ENCODE measurements at places on chromosomes 7 and 10.

- no peak for DNase-seq
Measured at GRCh38 chr7:16708980-16709379, 44.6 kb upstream of the TSPAN13 start.

DNA sequence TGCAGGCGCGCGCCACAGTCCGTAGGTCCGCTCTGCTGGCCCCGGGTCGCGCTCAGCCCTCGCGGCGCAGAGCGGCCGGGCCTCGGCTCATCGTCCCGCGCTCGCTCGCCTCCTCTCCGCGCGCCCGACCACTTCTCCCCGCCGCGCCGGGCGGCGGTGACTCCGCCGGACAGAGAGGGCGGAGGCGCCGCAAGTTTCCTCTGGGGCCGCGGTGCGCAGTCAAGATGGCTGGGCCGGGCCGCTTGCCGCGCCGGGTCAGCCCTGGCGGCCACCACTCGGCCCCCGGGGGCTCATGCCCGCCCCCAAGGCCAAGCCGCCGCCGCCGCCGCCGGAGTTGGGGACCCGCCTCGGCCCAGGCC, 441 bp downstream of the FZD8 start:
- DNase-seq: no peak

- no peak for DNase-seq
Measured at GRCh38 chr7:101664893-101665471, 35.9 kb upstream of the MYL10 start.

GRCh38 chr10:20004087-20004523, 187.9 kb downstream of the PLXDC2 start:
- DNase-seq: no peak

- DNase-seq: no peak
Measured at GRCh38 chr10:34681933-34682332, 133.2 kb downstream of the PARD3 start.

DNA sequence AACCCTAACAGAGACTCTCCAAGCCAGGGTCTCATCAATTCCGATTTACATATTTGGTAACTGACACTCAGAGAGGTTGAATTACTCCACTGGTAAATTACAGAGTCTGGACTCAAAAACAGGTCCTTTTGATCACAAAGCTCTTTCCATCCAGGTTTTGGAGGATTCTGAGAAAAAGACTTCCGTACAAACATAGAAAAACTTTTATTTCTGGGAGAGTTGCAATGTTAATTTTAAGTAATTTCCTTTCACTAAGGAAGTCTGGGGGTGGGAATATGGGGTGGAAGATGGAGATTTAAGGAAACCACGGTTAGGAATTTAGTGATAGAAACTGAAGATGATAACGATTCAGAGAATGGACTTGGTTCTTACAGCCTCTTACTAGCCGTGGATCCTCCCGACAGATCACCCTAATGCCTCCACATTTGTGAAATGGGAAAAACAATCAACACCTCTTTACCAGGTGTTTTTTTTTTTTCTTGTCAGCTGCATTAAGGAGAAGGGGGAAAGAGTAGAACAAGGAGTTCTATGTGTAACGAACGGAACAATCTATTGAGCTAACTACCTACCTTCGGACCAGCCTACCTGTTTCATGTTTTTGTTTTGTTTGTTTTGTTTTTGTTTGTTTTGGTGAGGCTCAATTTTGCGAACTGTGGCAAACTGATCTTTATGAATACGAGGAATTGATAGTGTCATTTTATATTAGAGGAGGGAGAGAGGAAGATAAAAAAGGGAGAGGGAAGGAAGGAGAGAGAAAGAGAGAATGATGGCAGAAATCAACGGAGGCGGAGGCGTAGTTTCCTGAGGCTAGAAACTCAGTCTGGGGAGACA, 1.7 kb upstream of the RBM20 start:
- DNase-seq: no peak

- DNase-seq: no peak
Measured at GRCh38 chr7:7681936-7682329, 36.5 kb downstream of the RPA3 start.

DNA sequence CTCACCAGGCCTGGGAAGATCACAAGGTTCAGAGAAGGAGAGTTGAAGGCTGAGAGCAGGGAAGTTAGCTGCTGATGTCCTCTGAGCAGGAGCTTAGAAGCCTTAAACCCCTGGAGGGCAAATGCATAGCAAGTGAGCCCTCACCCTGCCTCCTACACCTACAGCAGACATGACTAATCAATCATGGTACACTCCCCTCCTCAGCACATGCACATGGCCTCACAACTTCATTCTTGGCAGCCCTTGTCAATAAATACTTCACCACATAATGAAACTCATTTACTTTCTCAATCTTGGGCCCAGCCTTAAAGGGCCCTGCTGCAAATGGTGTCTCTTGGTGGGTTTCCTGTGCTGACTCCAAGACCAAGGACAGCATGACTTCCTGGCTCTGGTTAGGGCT, 12.9 kb downstream of the MMRN2 start:
- no peak for DNase-seq

DNA sequence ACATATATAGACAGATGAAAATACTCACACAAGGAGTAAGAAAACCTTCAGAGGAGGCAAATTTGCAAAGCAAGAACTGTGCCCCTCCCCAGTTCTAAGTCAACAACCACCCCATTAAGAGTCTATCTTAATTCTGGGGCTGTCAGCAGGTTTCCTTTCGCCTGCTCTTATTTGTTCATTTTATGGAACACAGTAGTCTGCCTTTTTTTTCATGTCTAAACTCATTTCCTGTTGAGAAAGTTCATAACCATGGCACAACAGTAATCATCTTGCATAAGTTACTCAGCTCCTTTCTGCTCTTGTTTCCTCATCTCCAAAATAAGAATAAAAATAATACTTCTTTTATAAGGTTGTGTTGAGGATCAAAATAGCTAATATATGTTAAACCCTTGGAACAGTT, 25.8 kb upstream of the AMPH start:
- DNase-seq: no peak

GRCh38 chr7:122884186-122884585, 2.1 kb downstream of the CADPS2 start:
- DNase-seq: no peak

DNA sequence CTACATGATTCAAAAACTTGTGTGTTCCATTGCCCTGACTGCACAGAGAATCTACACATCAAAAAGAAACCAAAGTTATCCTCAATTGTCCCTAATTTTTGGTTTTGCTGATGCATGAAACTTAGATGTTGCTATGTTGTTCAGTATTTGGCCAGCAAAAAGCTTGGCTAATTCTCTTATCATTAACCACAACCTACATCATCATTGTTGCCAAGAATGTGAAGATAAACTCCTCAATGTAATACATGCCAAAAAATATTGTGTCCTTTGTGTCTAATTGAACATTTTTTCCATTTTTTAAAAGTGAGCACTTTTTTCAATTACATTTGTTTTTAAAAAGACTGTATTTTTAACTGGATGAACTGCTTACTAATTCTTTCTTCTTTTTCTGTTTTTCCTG, 268.0 kb upstream of the SEMA3D start:
- no peak for DNase-seq

DNA sequence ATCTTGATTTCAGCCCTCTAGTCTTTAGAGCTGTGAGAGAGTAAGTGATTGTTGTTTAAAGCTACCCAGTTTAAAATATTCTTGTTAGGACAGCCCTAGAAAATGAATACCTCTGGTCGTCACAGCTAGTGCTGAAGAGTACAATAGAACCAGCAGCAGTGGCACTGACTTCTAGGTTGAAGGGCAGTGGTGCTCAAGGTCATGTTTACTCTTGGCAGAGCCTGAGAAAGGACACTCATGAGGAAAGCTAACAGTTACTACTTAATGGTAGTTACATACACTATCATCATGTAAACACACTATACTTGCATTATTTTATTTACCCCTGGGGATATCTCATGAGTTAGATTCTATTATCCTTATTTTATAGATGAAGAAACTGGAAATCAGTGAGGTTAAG, 323.0 kb downstream of the SH2D4B start:
- no peak for DNase-seq

- no peak for DNase-seq
Measured at GRCh38 chr10:3708852-3709251, 76.2 kb downstream of the KLF6 start.

DNA sequence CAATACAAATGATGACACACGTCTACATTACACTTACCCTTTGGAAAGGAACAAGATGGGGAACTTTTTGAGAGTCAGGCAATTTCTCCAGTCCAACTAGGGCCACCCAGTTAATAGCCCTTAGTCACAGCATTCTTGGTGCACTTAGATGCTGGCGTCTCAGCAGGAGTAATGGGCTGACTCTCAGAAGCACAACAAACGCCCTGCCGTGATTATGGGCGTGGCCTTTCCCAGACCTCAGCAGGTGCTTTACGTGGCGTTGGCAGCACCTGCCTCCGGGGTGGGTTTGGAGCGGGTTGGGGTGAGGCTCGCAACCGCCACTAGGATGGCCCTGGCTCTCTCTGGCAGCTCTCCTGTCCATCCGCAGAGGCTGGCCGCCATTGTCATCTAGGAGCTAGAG, 147.6 kb upstream of the SHH start:
- peak; percentile 27 for DNase-seq

GRCh38 chr10:33214174-33214573, 120.3 kb downstream of the NRP1 start:
- no peak for DNase-seq

- no peak for DNase-seq
Measured at GRCh38 chr7:127810696-127811660, 159.0 kb downstream of the SND1 start.

GRCh38 chr7:104288137-104288536, 40.3 kb upstream of the LHFPL3 start:
- DNase-seq: no peak

- DNase-seq: no peak
Measured at GRCh38 chr10:30178356-30178964, 119.1 kb upstream of the JCAD start.

GRCh38 chr10:71613261-71613777, 106.3 kb downstream of the C10orf105 start:
- no peak for DNase-seq

DNA sequence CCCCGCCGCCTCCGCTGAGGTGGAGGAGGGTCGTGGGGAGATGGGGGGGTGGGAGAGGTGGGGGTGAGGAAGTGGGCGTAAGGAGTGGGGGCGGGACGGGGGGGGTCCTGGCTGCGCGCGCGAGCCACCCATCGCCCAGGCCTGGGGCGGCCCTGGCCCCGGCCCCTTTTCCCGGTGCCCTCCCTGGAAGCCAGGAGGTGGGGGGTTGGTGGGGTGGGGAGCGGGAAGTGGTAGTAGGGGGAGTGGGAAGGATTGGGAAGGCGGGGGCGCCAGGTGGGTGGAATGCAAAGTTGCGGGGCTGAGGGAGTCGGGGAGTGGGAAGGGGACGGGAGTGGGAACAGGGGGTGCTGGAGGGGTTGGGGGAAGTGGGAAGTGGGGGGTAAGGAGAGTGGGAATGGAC, 319 bp upstream of the MMD2 start:
- DNase-seq: no peak

DNA sequence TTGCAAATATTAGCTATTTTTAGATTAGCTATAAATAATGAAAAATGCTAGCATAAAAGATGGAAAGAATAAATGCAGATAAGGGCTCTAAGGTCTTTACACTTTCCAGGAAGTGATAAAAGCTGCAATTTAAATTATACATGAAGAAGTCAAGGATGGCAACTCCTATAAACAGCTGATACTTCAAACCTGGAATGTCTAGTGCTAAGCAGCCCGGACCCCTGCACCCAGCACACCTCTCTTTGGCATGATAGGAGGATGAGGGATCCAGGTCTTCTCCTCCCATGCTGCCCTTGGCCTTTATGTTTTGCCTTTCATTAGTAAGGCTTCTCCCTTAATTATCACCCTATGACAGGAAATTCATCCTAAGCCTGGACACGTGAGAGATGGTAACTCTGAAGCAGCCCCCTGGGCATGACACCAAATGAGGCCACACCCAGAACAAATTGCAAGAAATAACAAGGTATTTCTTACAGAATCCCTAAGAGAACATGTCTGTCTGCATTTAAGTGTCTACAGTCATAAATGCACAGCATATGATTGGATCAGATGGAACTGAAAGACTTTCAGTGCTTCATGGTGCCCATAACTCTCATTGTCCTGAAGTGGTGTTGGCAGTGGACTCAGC, 158.3 kb upstream of the PRSS1 start:
- no peak for DNase-seq

DNA sequence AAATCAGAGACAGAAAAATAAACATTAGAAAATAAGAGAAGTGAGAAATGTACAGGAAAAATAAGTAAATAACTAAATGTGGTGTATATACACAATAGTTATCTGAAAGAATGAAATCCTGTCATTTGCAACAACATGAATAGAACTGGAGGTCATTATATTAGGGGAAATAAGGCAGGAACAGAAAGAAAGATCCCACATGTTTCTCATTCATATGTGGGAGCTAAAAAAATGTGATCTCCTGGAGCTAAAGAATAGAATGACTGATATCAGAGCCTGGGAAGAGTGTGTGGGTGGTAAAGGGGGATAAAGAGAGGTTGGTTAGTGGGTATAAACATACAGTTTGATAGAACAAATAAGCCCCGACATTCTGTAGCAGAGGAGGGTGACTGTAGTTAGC, 27.3 kb downstream of the PLXDC2 start:
- no peak for DNase-seq

- no peak for DNase-seq
Measured at GRCh38 chr10:108616559-108617285, 1306.6 kb downstream of the XPNPEP1 start.

- no peak for DNase-seq
Measured at GRCh38 chr7:115216652-115217051, 294.8 kb downstream of the MDFIC start.

DNA sequence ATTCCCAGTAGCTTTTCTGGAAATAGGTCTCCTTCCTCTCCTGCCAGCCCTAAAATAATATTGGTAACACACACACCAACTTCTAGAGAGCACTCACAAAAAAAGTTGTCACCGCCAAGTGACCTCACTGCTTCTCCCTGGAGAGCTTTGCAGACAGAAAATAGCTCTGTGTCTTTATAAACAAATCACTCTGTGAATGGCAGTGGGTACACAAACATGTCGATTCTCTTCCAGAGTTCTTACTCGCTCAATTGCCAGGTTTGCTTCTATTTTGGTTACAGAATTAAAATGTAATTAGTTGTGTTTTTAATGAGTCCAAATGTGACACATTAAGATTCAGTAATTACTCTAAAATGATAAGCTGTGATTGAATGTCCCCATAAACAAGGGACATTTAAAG, 649.2 kb upstream of the C7orf33 start:
- no peak for DNase-seq

DNA sequence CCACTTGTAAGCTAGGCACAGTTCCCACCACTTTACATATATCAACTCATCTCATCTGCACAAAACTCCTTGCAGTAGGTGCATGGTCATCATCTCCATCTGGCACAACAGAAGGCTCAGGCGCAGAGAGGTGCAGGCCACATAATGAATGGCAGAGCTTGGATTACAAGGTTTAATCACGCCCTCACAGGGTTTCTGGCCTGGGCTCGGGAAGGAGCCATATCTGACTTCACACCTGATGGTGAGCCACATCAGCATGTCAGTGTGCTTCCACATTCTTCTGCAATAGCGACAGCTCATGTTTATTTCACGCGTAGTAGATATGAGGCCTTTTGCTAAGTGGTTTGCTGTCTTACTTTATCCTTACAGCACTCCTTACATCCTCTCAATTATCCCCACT, 650.2 kb downstream of the INHBA start:
- no peak for DNase-seq

GRCh38 chr10:84583501-84583900, 255.1 kb downstream of the CCSER2 start:
- peak; percentile 7 for DNase-seq
